Activated CD4-positive, alpha-beta T cell treated with anti-CD3 and anti-CD28 coated beads, Interleukin-2, amount 50 U/mL, for 16 hours (primary cell): ENCODE measurements at places on chromosomes 3 and 15.

DNA sequence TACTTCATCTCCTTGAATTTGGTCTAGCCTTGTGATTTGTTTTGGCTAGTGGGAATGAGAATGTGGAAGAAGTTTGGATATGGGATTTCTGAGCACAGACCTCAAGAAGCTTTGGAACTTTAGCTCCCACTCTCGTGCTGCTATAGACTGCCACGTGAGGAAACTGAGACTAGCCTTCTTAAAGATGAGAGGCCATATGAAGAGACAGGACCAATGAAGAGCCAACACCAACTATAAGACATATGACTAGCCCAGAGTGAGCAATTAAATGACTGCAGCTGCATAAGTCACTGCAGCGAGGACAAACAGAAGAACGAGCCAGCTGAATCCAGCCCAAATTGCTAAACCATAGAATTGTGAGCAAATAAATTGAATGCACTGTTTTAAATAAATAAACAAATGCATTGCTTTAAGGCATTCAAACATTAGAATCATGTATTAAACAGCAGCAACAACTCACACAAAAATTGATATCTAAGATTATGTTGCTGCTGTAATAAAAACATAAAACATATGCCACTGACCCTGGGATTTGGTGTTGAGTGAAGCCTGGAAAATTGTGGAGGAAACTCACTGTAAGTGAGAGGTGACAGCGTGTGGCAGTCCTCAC lies 15.7 kb upstream of the CNTN4 start:
- no peak for DNase-seq

DNA sequence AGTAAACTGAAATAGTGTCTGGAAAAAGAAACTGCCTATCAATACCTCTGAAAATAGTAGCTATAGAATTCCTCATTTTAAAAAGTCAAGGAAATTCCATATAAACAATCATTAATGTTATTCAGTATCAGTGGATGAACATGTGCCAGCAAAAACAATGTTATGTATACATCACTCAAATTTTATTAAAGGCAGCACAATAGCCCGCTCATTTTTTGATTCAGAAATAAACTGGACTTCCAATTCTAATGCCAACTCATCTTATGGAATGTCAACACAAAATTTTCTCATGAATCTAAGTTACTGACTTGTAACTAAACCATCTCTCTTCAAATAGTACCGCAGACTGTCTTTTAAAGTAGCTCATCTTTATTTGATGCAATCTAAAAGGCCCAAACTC lies 19.0 kb downstream of the THBS1 start:
- DNase-seq: no peak

- no peak for DNase-seq
These were observed 20.0 kb upstream of the SNX22 start for GRCh38 chr15:64131547-64131946.

- DNase-seq: no peak
These were observed 353.9 kb upstream of the ROPN1 start for GRCh38 chr3:124345845-124346244.

- DNase-seq: peak; percentile 20
These were observed 38.6 kb downstream of the TAFA4 start for GRCh38 chr3:68893600-68894239.

- DNase-seq: peak; percentile 9
These were observed 71.0 kb downstream of the ATP2B2 start for GRCh38 chr3:10434144-10434937.

- no peak for DNase-seq
These were observed 221.2 kb downstream of the IGSF11 start for GRCh38 chr3:118813472-118813871.

DNA sequence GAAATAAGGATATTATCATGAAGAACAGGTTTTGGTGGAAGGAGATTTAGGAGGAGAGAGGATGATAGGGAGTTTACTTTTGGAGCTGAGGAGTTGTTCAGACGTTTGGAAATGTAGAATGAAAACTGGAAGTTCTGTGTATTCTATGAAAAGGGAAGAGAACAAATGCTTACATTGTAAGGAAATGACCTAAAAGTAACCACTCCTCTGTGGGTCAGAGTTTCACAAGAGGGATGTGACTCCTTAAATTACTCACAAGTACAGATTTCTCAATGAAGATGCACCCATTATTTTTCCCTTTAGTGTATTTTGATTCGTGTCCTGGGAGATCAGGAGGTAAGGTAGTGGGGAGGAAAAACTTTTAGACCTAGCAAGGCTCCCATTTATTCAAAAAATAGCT lies 4.0 kb downstream of the RNF13 start:
- DNase-seq: peak; percentile 24

DNA sequence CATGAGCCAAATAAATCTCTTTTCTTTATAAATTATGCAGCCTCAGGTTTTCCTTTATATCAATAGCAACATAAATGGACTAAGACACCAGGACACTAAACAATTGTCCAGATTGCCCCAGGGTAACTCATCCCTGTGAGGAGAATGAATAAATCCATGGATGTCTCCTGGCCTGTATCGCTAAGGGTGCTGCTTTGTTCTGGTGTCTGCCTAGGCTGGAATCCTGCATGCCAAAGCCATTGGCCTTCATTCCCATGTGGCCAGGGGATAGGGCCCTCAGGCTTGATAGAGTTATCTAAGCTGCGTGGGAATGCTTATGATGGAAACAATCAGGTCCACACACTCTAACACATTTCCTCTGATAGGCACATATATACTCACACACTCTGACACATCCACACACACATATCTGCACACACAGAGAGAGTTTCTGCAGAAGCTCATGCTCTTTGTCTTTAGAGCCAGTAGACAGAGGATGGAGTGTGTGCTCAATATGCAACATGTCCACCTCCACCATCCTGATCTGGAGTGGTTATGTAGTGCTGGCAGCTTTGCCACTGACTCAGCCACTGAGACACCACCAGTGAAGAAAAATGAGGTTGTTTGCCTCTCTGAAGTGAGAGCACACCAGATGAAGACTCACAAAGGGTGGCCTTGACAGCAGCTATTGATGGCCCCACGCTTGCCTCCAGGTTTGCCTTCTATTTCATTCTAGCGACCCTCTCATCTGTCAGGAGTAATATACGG lies 24.0 kb upstream of the DGKG start:
- DNase-seq: no peak

- no peak for DNase-seq
These were observed 5.0 kb upstream of the HES1 start for GRCh38 chr3:194130807-194131589.

DNA sequence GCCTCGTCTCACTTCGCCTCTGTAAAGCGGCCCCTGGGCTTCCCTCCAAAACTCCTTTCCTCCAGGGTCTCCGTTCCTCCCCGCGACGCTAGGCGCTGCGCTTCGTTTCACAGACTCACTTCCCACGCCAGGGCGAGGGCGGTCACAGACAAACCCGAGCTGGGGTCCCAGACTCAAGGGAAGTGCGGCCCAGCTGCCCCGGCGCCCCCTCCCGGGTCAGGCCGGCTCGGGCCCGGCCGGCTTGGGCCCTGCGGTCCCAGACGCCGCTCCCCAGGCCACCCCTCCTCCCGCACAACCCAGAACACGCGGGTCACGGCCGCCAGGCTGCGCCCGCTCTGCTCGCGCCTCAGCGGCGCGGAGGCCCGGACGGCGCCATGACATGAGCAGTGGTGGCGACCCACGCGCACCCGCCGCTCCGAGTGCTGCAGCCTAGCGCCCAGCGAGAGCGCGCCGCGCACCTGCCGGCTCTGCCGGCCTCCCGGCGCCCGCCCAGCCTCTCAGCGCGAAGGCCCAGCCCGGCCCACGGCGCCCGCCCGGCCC lies 547 bp downstream of the NUP210 start:
- DNase-seq: peak; percentile 37

GRCh38 chr3:10583798-10584708 lies 78.7 kb upstream of the ATP2B2 start:
- DNase-seq: no peak

DNA sequence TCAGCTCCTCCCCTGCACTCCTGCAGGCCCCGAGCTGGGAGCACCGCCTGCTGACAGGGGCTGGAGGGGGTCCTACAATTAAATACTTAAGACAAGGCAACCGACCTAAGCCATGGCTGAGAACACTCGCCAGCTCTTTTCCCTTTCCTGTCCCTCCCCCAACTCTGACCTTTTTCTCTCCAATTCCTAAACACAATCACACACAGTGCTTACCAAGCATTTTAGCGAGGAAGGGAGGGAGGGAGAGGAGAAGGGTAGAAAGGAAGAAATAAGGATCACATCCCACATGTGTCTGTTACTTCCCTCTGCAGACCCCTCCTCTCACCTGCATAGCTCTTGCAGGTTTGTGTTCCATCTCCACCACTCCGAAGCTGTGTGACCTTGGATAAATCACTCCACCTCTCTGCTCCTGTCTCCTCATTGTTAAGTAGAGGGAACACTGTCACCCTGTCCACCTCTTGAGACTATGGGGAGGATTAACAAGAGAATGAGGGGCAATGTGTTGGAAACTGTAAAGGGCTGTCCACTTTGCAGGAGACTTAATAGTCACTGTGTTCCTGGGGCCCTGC lies 63.6 kb downstream of the CYP11A1 start:
- no peak for DNase-seq

DNA sequence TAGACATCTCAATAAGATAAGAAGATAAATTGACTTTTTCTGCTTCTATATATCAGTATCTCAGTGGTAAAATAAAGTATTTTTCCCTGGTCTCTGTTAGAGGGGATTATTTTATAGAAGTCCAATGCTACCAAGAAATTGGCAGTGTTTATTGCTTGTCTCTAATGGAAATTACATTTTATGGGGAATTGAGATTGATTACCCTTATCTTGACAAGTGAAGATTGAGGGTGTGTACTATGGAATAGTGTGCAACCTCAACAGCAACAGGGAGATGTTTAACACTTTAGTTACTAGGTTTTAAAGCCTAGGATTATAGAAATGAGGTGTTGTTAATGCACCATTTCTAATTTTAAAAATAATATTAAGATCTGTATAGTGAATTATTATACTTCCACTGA lies 154.8 kb upstream of the ROBO1 start:
- no peak for DNase-seq

DNA sequence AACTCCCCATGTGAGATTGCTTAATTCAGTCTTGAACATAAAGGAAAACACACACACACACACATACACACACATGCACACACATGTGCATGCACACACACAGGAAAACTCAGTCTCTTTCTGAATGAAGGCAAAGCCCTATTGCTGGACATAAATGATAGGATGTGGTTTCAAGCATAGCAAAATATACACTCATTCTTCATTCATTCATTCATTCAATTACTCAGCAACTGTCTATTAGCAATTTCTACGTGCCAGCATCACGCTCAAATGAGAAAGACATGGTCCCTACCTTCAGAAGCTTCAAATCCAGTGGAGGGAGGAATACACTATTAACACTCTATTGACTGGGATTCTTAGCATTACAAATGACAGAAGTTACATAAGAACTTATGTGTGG lies 41.8 kb upstream of the UBE2E2 start:
- no peak for DNase-seq

DNA sequence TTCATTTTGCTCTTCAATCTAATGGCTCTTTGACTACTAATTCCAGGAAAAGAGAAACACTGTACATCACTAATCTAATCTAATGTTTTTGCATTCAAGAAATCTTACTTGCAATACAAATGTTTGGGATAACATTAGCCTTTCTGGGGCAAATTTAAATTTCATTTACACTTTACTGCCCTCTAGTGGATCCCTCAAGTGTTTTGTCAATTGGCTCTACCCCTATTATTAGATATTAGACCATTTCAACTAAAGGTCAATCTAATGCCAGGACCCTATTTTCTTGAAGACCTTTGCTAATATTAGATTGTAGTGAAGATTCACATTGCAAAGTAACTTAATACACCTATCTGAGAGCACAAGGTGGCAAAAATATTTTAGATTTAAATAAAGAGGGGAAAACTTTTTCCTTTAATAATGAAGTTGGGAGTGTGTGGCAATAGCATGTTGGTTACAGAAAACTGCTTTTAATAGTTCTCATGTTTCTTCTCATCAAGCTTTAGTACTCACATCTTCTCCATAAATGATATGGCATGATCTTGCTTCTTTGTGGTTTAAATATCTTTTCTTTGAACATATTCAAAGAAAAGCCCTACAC lies 5.0 kb downstream of the C2CD4A start:
- DNase-seq: peak; percentile 40

DNA sequence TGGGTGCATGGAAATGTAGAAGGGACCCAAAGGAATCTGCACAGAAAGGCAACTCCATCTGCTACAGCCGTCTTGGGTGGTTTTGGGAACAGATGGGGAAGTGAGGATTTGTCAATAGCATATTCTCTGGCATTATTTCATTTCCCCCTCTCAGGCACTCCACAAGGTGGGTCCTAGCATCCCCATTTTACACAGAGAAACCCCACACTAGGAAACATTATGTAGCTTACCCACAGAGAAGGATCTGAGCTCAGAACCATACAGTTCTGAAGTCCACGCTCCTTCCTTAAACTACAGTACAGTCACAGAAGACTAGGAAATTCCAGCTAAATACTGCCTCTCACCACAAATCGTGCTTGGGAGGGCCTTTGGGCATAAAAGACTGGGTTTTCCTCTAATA lies 61.2 kb upstream of the CTNNB1 start:
- DNase-seq: no peak

- no peak for DNase-seq
These were observed 5.2 kb downstream of the SOX2 start for GRCh38 chr3:181716966-181717365.

GRCh38 chr3:171157286-171157685 lies 130.8 kb upstream of the SLC2A2 start:
- no peak for DNase-seq

- peak; percentile 26 for DNase-seq
These were observed 269.5 kb downstream of the SUCLG2 start for GRCh38 chr3:67384760-67385397.

GRCh38 chr3:186644683-186645082 lies 4.5 kb downstream of the FETUB start:
- no peak for DNase-seq

- no peak for DNase-seq
These were observed 54.8 kb downstream of the ANAPC13 start for GRCh38 chr3:134430950-134431445.

DNA sequence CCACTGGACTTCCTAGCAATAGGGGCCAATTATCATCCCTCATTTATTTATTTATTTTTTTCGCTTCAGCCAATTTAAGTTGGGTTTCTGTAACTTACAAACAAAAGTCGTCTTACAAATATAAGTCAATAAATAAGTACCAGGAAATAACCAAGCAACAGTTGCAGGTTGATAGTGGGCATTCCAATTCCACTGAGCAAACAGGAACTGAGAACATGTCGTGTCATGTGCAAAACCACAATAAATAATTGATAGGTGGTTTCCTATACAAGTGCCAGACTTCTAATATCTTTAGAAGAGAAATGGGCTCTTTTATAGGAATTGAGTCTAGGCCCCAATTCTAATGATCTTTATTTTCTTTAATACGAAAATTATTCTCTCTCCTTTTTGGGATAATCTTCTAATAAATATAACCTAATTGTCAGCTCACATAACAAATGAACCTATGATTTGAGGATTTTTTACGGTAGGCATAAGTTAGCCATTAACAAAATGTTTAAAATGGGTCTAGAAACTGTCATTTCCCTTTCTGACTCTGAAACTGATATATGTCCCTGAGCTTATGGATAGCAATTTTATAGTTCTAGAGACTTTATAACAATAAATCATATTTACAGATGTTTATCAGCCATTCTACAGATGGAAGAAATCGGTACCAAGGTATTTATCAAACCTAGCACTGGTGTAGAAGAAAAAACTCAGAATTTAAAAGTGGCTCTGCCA lies 571.8 kb downstream of the FOXP1 start:
- no peak for DNase-seq

- DNase-seq: no peak
These were observed 386.5 kb upstream of the CFAP20DC start for GRCh38 chr3:59436164-59436958.
